ENCODE measurements at places on chromosomes 7 and 10.

DNA sequence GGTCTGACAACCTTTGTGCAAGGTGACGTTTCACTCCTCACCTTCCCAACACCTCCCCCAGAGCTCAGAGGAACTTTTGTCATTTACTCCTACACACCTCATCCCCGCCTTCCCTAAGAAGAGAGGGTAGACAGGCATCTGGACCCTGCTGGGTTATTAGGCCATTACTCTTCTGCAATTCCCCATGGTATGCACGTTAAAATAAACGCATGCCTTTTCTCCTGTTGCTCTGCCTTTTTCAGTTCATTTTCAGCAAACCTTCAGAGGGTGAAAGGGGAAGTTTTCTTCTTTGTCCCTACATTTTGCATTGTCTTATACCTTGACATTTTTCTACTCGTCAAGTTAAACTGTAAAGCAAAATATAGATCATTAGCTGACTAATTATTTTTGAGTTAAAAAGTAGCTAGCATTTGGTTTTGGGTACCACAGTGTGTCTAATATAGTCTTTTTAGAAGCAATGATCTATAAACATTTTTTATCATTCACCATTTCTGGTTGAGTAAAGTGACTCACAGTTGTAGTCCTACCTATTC, 10.5 kb upstream of the EDRF1 start:
- no peak for DNase-seq

DNA sequence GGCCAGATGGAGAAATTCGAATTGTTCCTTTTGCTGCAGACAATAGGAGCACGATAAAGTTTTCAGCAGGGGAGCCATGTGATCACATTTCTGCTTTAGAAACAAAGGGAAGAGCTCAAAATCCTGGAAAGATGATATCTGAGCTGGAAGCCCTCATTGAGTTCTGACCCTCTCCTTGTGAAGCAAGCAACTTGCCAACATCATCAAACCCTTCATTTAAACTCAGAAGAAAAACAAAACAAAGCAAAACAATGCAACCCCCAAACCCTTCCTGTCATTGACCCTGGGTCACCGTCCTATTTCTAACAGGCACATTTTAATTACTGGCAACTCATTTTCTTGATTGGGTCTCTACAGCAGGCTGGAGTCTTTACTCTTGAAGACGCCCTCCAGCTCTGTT, 198.3 kb upstream of the ZNF32 start:
- DNase-seq: no peak

DNA sequence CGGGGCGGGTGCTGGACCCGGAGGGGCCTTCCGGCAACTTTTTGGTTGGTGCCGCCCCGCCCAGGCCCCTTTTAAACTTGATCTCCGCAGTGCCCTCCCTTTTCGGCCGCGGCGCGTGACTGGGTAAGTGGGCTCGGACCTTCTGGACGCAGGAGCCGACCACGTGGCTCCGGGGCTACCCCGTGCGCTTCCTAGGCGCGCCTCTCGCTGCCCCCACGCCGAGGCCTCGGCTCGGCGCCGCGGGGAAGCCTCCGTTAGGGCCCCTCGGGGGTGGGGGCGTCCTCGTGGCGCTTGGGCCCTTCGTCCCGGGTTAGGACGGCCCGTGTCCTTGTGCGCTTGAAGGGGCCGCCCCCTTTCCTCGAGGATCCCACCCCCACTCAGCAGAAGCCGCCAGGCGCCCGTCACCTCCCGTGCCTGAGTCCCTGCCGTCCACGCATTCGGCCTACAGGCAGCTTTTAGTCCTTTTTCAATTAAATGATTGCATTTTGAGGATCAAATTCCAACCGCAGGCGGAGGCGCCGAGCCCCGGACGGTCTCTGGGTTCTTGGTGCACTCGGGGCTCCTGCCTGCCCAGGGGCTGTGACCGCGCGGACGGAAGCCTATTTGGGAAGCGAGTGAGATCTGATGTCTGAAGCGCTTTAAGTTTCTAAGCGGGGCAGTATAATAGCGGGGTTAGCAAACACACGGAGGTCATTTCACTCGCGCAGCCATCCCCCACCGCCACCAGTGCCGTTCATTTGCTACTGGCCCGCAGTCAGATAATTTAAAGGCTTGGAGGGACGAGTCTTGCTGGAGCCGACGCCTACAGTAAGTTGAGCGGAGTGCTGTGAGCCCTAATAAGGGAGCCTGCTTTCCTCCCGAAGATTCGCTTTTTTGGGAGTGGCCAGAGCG, 31.8 kb upstream of the TOMM7 start:
- DNase-seq: peak; percentile 76

DNA sequence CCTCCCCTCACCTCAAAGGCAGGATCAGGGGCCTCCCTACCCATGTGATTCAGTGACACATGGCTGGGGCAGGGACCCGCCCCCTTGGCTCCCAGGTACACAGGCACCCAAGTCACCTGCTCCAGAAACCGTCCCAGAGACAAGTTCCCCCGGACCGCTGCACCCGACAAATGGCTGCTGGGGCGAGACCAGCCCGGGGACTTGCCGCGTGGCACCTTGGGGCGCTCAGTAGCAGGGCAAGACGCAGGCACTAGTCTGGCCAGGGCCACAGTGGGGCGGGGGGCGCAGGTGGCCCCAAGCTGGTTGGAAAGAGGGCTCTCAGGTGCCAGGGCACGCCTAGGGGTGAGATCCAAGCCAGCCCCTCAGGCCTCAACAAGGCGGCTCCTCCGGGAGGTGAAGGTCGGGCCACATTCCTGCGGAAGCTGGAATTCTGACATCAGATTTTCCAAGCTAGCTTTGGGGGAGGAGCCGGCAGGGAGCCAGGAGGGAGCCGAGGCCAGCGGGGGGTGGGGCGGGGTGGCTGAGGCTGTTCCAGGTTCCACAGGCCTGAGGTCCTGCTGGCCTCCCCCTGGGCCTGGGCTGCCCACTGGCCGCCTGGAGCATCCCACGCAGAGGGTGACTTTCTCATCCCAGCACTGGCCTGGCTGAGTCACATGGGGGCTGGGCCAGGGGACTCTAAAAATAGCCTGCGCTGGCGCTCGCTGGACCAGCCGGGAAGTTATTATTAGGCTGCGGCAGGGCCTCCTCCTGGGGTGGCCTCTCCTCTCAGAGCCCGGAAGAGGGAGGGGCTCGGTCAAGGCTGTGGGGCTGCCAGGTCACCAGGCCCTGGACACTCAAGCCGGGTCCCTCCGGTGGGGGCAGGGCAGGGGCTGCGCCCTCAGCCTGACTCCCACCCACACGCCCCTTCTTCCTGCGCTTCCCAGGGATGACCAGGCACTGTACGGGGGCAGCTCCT, 20.5 kb upstream of the INPP5A start:
- DNase-seq: peak; percentile 92

- no peak for DNase-seq
These were observed 102.0 kb upstream of the GLI3 start for GRCh38 chr7:42338916-42339540.
